ENCODE measurements at places on chromosomes 13 and 19. TPM values are rescaled to one million over a fixed set of nuclear protein-coding genes. Genes with fewer than 3 reads are reported as not detected.

GRCh38 chr13:105920370-105920769 is 615.1 kb downstream of the EFNB2 start:
- H3K27ac ChIP-seq: no peak overlapping the region
- H3K36me3 ChIP-seq: no peaks in the 10 kb centered on the region
- peaks cover 4% of the 10 kb centered on the region for H3K27me3 ChIP-seq
- H3K4me1 ChIP-seq: peaks cover 12% of the 10 kb centered on the region
- no peak overlapping the region for H3K4me3 ChIP-seq

DNA sequence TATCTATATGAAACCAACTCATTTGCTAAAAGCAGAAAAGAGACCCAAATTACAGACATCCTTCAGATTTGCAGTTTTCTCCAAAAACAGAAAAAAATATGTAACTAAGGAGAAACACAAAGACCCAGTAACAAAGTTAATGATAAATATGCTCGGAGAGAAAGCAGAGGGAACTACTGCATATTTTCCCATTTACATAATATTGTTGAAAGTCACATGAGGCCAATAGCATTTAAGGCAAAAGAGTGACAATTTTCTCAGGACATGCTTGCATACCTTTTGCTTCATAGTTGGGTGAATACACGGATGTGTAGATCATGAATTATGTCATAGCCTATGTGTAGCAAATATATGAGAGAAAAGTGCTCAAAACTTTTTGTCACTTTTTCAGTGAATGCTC is 310.3 kb downstream of the EFNB2 start:
- DNase-seq: no peak
- no peaks in the 10 kb centered on the region for H3K4me1 ChIP-seq
- no peaks in the 10 kb centered on the region for H3K36me3 ChIP-seq
- H3K27ac ChIP-seq: no peak overlapping the region
- peaks cover 46% of the 10 kb centered on the region for H3K27me3 ChIP-seq

- H3K27ac ChIP-seq: no peak overlapping the region
- no peak overlapping the region for H3K4me3 ChIP-seq
- H3K36me3 ChIP-seq: no peaks in the 10 kb centered on the region
- no peaks in the 10 kb centered on the region for H3K27me3 ChIP-seq
- no peak for DNase-seq
Observed at GRCh38 chr13:55517312-55517711, 1623.4 kb upstream of the PRR20A start.

GRCh38 chr13:25478186-25478585 is 106.4 kb downstream of the ATP8A2 start:
- H3K4me3 ChIP-seq: no peak overlapping the region
- DNase-seq: no peak
- peaks cover 25% of the 10 kb centered on the region for H3K27me3 ChIP-seq
- H3K36me3 ChIP-seq: no peaks in the 10 kb centered on the region
- H3K27ac ChIP-seq: no peak overlapping the region
- no peaks in the 10 kb centered on the region for H3K4me1 ChIP-seq

- no peak overlapping the region for H3K4me3 ChIP-seq
- H3K27ac ChIP-seq: no peak overlapping the region
- H3K27me3 ChIP-seq: no peaks in the 10 kb centered on the region
- no peaks in the 10 kb centered on the region for H3K36me3 ChIP-seq
- peaks cover 26% of the 10 kb centered on the region for H3K4me1 ChIP-seq
Observed at GRCh38 chr19:33403221-33403972, 29.9 kb downstream of the CEBPG start.

DNA sequence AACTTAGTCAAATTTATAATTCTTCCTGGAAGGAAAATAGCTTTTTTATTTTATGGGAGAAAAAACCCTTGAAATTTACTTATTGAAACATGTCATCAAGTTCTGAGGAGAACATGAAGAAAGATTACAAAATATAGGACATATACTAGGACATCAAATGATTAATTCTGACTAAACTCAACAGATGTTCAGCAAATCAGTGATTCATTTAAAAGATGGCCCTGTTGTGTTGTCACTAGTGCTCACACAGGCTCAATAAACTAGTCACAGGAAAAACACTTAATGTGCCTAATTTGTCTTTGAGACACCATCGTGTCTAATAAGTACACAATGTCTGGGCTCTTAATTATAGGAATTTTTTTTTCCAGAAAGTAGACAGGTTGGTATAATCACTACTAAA is 223.8 kb upstream of the TMTC4 start:
- H3K4me1 ChIP-seq: no peaks in the 10 kb centered on the region
- no peak overlapping the region for H3K4me3 ChIP-seq
- no peak overlapping the region for H3K27ac ChIP-seq
- DNase-seq: no peak
- H3K27me3 ChIP-seq: no peaks in the 10 kb centered on the region
- no peaks in the 10 kb centered on the region for H3K36me3 ChIP-seq

MYPOP gene
- total RNA-seq: 16.2 TPM

DNA sequence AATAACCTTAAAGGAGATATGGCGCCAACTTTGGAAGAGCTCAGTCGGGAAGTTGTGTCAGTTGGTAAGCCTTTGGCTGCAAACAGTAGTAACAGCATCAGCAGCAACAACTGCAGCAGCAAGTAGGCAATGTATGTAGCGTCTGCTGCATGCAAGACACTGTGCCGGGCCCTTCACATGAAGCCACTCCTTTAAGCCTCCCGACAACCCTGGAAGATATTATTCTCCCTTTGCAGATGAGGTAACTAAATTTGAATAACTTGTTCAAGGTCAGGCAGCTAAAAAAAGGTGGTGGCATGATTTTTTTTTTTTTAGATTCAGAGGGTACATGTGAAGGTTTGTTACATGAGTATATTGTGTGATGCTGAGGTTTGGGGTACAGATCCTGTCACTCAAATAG is 19.7 kb downstream of the SIPA1L3 start:
- H3K27me3 ChIP-seq: no peaks in the 10 kb centered on the region
- no peak overlapping the region for H3K27ac ChIP-seq
- H3K36me3 ChIP-seq: no peaks in the 10 kb centered on the region
- H3K4me3 ChIP-seq: no peak overlapping the region
- peaks cover 5% of the 10 kb centered on the region for H3K4me1 ChIP-seq

ZNF699 gene
- total RNA-seq: 3.9 TPM

FUT3 gene
- total RNA-seq: not detected

GRCh38 chr13:21539687-21540086 is 64.3 kb downstream of the MICU2 start:
- no peak for DNase-seq
- H3K4me3 ChIP-seq: no peak overlapping the region
- H3K36me3 ChIP-seq: no peaks in the 10 kb centered on the region
- peaks cover 56% of the 10 kb centered on the region for H3K4me1 ChIP-seq
- H3K27me3 ChIP-seq: no peaks in the 10 kb centered on the region

GRCh38 chr13:46659413-46660065 is 106.6 kb downstream of the LRCH1 start:
- no peaks in the 10 kb centered on the region for H3K27me3 ChIP-seq
- peaks cover 92% of the 10 kb centered on the region for H3K4me1 ChIP-seq
- H3K27ac ChIP-seq: no peak overlapping the region
- no peaks in the 10 kb centered on the region for H3K36me3 ChIP-seq
- no peak overlapping the region for H3K4me3 ChIP-seq

MBD3L3 gene
- total RNA-seq: not detected

DNA sequence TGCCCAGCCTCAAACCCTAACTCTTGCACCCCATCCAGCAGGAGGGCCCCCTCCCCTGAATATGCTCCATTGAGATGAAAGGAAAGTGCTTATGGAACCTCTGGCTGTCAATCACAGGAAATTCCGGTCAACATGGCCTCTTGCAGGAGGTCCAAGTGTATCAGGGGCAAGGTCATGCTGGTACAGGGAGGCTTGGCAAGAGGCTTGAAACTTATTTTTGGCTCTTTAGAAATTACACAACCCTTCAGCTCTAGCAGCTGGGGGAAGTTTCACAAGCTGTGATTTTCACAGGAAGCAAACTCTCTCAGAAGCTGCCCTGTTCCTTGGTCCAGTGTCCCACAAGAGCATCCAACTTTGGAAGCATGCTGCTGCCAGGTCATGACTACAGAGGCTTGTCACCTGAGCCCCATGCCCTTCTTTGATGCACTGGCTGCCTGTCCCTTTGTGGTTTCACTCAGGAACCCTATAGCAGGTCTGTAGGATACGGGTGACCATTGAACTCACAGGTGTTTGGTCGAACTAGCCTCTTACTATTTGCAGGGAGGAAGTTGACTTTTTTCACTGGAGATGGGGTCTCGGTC is 8.4 kb downstream of the ASF1B start:
- H3K4me3 ChIP-seq: no peak overlapping the region
- no peaks in the 10 kb centered on the region for H3K27me3 ChIP-seq
- peaks cover 30% of the 10 kb centered on the region for H3K4me1 ChIP-seq
- peak overlapping the region; percentile 88 for H3K27ac ChIP-seq
- H3K36me3 ChIP-seq: no peaks in the 10 kb centered on the region

DNA sequence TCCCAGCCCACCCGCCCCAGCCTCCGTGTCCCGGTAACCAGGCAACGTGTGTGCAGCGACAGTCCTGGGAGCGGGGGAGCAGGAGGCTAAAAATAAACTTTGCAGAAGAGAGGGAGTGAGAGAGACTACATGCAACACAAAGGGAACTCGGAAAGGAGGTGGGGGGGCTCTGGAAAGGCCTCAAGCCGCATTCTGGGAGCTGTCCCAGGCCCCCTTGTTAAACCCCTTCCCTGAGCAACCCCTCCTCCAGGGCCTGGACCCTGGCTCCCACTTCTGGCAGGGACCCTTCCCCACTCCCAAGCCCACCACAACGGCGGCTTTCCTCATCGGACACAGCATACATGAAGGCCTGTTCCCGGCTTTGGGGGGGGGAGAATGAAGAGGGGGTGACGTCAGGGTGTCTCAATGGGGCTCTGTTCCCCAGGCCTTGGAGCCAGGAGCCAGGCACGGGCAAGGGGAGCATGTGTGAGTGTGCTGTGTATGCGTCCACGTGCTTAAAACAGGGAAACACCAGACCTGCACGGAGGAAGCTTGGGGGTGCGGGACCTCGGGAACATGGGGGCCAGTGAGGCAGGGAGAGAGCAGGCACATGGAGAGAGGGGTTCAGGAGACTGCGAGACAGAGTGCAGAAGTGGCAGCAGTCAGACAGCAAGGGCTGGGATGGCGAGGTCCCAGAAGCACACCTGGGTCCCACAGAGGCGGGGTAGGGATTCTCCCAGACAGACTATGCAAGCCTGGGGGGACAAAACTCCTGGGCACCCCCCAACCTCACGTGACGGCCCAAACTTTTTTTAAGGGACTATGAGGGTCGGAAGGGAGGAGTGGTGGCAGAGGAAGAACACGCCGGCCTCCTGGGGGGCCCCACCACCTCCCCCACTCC is 2.3 kb downstream of the ERF start:
- DNase-seq: peak; percentile 46
- peaks cover 20% of the 10 kb centered on the region for H3K36me3 ChIP-seq
- peak overlapping the region; percentile 99 for H3K27ac ChIP-seq
- peak overlapping the region; percentile 97 for H3K4me3 ChIP-seq
- no peaks in the 10 kb centered on the region for H3K27me3 ChIP-seq
- H3K4me1 ChIP-seq: peaks cover 92% of the 10 kb centered on the region

PROZ gene
- total RNA-seq: not detected

CGB3 gene
- not detected for total RNA-seq

ELF1 gene
- 31.1 TPM for total RNA-seq

GRCh38 chr19:19661675-19662251 is 1.7 kb downstream of the ATP13A1 start:
- H3K27me3 ChIP-seq: no peaks in the 10 kb centered on the region
- no peak for DNase-seq
- no peak overlapping the region for H3K27ac ChIP-seq
- peaks cover 31% of the 10 kb centered on the region for H3K36me3 ChIP-seq
- H3K4me3 ChIP-seq: peak overlapping the region; percentile 91
- peaks cover 29% of the 10 kb centered on the region for H3K4me1 ChIP-seq

FFAR2 gene
- total RNA-seq: 0.27 TPM

MCEMP1 gene
- 0.60 TPM for total RNA-seq

- peaks cover 7% of the 10 kb centered on the region for H3K4me1 ChIP-seq
- H3K27me3 ChIP-seq: peaks cover 14% of the 10 kb centered on the region
- no peaks in the 10 kb centered on the region for H3K36me3 ChIP-seq
- no peak for DNase-seq
- no peak overlapping the region for H3K27ac ChIP-seq
Observed at GRCh38 chr19:14337510-14337909, 43.7 kb upstream of the ADGRE5 start.

HIF3A gene
- 87.7 TPM for total RNA-seq

HOMER3 gene
- total RNA-seq: 14.7 TPM

- H3K27me3 ChIP-seq: no peaks in the 10 kb centered on the region
- H3K4me3 ChIP-seq: no peak overlapping the region
- H3K27ac ChIP-seq: no peak overlapping the region
- H3K4me1 ChIP-seq: peaks cover 11% of the 10 kb centered on the region
- no peak for DNase-seq
Observed at GRCh38 chr13:44135566-44135965, 238.1 kb upstream of the SERP2 start.

DNA sequence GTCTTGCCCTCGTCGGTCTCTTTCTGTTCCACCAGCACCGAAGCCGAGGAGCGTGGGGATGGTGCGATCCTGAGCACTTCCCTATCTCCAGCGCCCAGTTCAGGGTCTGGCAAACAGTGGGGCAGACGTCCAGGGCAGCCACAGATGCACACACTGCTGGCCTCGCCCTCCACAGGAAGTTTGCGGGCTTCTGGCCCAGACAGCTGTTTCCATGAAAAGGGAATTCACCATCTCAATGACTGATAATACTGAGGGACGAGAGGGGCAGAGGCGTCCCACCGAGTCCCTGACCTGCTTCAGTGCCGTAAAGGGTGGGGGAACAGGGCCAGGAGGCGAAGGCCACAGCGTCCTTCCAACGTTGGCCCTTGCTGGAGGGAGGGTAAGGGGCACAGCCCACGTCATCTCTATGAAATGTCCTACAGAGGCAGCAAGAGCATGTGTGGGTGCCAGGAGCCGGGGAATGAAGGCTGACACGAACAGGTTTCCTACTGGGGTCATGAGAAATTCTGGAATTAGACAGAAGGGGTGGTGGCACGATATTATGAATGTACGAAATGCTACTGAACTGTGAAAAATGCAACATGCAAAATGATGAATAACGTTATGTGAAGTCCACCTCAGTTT is 19.5 kb downstream of the SHC2 start:
- H3K36me3 ChIP-seq: peaks cover 13% of the 10 kb centered on the region
- H3K27ac ChIP-seq: no peak overlapping the region
- H3K27me3 ChIP-seq: no peaks in the 10 kb centered on the region
- peaks cover 8% of the 10 kb centered on the region for H3K4me1 ChIP-seq
- DNase-seq: no peak
- H3K4me3 ChIP-seq: no peak overlapping the region
